ENCODE measurements at places on chromosomes 5 and 9.
A peak's percentile ranks its signal among the peaks of the same experiment; 100 is the strongest.

DNA sequence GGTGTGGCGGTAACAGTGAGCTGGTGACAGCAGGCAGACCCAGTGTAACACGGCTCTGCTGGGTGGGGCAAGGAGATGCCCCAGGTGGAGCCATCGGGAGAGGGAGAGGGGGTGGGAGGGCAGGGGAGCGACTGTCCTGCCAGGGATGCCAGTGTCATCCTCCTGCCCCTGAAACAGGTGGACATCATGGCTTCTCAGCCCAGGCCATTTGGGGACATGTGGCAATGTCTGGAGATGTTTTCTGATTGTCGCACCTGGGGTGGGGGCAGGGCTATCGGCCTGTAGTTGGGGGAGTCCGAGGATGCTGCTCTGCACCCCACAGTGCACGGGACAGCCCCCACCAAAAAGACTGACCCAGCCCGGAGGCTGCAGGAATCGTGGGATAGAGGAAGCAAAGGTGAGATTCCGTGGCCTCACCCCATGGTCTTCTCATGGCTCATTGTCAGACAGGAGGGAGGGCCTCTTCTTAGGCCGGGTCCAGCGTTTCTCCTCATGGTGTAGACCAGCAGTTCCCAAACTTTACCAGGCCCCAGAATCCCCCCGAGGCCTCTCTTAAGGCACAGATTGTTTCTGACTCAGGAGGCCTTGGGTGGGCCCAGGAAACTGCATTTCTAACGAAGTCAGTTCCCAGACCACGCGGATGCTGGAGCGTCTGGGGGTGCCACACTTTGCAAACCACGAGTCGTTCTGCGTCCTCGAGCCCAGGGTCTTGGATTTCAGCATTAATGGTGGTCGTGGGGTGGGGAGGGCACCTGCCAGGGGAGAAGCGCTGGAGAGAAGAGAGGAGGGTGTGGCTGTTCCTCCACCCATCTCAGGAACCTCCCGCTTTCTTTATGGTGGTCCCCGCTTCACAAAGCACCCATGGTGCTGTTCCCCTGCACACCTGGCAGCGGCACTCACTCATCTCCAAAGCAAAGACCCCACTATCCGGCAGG lies 11.0 kb downstream of the COL5A1 start:
- no peak for DNase-seq

DNA sequence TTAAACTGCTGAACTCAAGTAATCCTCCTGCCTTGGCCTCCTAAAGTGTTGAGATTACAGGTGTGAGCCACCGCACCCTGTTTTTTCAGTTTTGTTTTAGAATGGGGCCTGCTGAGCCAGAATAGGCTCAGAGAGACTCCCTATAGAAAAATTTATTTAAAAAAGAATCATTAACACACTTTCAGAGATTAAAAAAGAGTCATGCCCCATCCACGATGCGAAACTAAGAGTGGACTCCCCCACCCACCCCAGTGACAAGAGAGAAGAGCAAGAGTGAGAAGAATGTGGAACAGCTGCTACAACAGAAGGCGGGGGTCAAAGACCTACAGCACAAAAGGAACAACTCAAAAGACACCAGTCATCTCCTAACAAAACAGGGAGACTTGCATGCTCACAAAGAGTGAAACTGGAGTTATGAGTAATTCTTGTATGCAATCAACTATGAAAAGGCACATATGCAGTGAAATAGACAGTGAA lies 47.2 kb downstream of the GLDC start:
- DNase-seq = no peak

- DNase-seq = peak; percentile 7
Observed at GRCh38 chr5:95730730-95731570, at the start of gene RHOBTB3. TSS of gene RHOBTB3 (plus strand) at chr5:95731336. CDS start at chr5:95731683, 347 bp downstream.

DNA sequence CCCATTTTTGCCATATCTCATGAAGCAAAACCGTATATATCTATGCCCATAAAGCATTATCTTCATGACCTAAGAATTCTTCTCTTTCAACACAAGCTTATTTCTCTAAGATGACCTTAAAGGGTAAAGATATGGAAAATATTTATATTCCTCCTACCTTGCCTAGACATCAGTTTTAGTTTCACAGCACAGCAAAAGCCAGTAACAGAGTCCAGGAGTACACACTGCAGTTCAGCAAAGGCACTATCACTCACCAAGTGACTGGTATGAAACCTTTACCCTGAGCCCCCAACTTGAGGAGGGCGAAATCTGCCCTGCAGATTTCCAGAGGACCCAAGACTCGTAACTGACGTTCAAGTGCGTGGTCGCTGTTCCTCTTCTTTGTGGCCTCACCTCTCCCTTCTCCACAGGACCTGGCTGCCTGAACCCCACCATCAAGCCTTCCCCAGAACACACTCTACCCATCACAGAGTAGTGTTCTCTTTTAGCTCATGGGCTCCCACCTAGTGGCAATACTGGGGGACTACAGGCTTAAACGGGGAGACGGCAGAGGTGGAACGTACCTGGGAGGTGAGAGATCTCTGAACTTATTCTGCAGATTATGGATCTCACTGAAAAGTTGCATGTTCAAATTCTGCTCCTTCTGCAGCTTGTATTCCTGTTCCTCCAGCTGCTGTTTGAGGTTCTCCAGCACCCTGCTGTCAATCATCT lies 141.0 kb downstream of the CDK5RAP2 start:
- DNase-seq = no peak

DNA sequence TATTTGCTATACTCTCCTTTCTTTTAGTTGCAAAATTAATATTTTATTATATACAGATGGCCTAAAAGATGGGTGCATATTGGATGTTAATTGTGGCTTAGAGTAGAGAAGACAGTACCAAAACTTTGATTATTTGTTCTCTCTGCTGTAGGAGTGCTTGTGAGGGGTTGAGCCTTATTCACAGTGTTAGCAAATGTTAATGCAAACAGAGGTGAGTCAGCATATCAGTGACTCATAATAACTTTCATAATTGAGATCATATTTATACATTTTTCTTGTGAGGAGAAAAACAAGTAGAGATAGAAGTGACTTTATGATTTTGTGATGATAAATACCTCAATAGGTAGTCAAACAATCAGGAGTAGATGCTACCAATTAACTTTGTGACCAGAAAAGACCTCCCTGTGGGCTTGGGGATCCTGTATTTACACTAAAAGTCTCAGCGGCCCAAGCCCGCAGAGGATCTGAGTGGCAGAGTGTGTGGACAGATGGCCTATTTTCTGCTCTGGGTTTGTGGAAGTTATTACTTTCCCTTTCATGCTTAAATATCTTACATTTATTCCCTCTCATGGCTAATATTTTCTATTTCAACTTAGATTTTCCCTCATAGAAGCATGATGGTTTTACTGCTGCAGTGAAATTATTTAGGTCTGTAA lies 226.5 kb downstream of the TAF11L14 start:
- no peak for DNase-seq

- DNase-seq = no peak
Observed at GRCh38 chr5:31383734-31384133, 148.2 kb downstream of the DROSHA start.

DNA sequence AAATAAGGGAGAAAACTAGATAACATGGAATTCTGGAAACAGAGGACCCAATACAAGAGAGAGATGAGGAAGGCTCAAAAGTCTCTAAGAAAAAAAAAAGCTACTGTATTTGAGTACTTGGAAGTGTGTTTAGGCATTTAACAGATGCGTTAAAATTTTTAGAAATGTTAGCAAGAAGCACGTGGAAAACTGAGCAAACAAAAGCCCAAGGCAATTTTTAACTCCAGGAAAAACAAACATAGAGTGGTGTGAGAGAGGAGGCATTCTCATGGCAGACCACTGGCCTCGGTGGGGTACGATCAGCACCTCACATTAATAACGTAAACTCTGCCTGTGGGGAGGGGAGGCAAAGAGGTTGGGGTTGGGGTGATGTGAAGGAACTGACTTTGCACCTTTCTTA lies 321.4 kb downstream of the GADD45G start:
- DNase-seq = no peak

DNA sequence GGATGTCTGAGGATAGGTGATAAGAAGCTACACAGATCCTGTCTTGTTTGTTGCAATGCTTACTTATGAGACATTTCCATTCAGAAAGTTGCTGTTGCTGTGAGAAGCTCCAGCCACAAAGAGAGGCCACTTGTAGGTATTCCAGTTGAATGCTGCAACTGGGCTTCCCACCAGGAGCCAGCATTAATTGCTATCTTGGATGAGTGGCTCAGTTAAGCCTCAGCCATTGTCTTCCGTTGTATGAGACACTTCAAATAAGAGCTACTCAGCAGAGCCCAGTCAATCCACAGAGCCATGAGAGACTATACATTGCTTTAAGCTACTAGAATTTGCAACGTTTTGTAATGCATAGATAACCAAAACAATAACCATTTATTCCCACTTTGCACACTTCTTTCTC lies 104.3 kb upstream of the ARRDC3 start:
- DNase-seq = no peak

Measured in T-helper 9 cell (primary cell).